T-cell (primary cell): ENCODE measurements at places on chromosomes 13 and 19. TPM values are rescaled to one million over a fixed set of nuclear protein-coding genes. Genes with fewer than 3 reads are reported as not detected.
A peak's percentile ranks its signal among the peaks of the same experiment; 100 is the strongest.

The SULT2A1 gene
- not detected for total RNA-seq

The WASF3 gene
- 0.15 TPM for total RNA-seq

DNA sequence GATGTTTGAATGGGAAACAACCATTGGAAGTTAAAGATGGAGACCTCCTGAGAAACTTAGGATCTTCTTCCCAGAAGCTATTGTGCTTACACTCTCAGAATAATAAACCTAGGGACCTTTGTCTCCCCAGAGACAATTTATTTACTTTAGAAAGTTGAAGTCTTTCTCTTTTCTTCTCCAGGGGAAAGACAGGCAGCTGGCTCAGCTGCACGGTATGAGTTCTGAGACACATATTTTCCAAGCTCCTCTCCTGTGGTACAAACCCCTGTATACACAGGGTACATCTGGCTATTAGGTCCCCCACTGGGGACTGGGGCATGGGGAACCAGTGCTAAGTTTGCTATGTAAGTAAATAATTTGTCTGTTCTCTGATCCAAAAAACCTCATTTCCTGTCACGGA is 67.5 kb upstream of the POSTN start:
- no peak for DNase-seq

DNA sequence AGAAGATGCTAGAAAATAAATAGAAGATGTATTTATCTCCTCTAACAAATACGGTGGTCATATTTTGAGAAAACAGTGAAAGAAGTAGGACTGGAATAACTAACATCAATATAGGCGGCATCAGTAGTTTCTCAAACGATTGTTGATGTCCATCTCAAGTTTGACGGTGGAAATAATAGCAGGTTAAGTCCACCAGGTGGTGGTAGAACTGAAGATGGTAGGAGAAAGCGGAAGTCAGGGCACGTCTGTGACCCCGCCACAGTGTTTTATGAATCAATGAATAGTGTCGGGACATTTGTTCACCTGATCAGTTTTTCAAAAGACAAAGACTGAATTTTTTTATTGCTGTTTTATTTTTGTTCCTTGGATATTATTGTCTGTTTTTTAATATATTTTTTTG is 706.4 kb upstream of the SLC10A2 start:
- no peak for DNase-seq

The FUT6 gene
- not detected for total RNA-seq

- no peak for DNase-seq
Measured at GRCh38 chr13:25607096-25607495, 235.3 kb downstream of the ATP8A2 start.

The AZU1 gene
- total RNA-seq = 0.30 TPM

- no peak for DNase-seq
Measured at GRCh38 chr19:17951990-17952976, 14.6 kb upstream of the KCNN1 start.

The FBXO27 gene
- 0.69 TPM for total RNA-seq

DNA sequence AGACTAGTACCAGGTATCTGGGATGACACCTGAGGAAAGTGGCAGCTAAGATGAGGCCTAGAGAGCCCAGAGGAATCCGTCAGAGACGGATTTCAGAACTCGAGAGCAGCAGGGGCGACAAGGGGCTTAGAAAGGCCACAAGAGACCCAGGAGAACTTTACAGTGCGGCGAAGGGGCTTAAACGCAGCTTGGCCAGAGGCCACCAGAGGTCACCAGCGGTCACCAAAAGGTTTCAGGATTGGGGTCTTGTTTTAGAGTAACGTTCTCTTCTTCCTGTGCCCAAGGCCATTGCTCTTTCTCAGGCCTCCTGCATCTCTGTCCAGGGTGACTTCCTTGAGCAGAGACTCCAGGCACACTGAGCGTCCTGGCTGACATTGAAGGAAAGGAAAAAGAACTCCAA is 2.2 kb downstream of the ZSCAN22 start:
- DNase-seq = no peak

DNA sequence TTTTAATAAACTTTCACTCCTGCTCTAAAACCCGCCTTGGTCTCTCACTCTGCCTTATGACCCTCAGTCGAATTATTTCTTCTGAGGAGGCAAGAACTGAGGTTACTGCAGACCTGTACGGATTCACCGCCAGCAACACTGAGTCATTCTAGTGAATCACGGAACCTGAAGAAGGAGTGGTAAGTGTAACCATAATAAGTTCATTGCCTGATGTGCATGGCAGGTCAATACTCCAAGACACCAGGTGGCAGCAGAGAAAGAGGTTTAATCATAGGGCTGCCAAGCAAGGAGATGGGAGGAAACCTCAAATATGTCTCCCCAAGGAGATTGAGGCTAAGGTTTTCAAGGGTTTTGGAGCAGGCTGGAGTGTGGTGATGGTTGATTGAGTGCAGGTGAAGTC is 204.3 kb upstream of the IPO5 start:
- no peak for DNase-seq

The IL11 gene
- not detected for total RNA-seq

The NLRP12 gene
- total RNA-seq = not detected

DNA sequence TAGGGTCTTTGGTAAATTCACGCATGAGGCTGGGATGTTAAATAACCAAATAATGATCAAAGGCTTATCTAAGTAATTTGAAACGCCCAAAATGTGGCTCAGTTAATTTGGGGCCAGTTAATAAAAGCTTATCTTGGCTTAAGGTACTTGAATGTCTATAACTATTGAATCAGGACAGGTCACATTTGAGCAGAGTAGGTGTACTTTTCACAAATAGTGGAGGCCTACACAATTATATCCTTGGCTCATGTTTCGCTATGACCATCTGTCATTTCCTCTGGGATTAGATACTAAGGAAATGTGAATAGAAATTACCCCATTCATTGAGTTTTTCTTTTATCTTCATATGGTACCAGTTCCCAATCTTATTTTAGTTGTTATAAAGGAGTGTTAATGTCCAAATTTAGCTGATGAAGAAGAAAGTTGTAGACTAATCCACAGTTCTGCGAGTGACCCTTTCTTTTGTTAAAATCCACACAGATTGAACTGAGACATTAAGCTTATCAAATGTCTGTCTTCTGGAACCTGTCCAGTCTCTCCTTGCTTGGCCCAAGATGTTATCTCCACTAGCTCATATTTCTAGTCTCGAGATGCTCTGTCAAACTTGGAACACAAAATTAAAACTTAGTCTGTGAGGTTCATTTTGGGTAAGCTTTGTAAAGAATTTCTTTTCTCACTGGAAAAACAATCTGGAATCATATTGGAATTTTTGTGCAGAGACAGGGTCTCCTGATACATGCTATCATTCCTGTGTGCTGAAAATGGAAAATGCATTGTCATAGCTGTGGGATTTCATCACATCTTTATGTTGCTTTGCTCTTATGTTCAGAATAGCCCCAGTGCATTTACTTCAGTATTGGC is 31.0 kb downstream of the SLAIN1 start:
- no peak for DNase-seq

The KCNRG gene
- 1.4 TPM for total RNA-seq

The METTL21C gene
- total RNA-seq = not detected

The RFPL4AL1 gene
- total RNA-seq = not detected

DNA sequence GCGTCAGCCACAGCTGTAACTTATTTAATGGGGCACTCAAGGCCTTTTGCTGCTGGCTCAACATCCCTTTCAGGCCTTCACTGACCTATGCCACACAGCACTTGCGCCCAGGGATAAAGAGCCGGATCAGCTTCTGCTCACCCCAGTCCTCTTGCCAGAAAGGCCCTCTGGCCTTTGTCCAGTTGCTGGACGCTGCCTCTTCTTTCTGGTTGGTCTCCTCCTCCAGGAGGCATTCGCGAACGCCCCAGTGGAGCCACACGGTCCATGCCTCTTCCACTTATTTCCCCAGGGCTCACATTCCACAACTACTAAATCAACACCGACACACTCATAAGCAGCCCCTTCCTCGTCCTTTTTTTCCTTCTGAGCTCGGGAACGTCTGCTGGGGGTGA is 3.7 kb upstream of the ZNF329 start:
- DNase-seq = no peak

- DNase-seq = no peak
Measured at GRCh38 chr13:25171170-25171516, 945 bp downstream of the AMER2 start.

DNA sequence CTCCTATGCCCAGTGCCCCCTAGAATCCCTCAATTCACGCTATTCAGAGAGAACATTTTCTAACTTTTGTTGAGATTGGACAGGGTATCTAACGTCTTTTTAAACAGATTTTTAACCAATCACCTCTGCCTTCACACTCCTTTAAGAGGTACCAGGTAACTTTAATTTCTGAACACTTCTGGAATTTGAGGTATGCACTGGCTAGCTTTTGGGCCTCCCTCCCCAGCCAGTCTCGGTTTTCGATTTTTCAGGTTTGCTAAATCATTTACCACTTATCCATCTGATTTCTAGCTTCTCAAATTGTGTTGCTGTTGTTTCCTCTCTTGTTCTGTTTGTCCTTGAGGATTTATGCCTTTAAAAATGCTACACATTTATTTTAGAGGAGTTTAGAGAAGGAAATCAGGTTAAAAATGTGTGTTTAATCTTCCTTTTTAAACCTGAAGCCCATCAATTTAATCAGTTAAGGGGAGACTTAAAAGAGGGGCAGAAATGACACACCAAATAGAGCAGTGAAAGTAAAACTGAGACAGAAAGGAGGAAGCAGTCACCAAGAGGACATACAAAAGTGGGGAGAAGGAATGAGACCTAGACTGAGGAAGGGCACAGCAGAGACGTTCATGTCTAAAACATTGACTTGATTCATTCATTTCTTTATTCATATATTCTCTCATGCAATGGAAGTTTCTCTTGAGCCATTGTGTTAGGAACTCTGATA is 139.6 kb upstream of the HTR2A start:
- no peak for DNase-seq

The CBARP gene
- 0.08 TPM for total RNA-seq

DNA sequence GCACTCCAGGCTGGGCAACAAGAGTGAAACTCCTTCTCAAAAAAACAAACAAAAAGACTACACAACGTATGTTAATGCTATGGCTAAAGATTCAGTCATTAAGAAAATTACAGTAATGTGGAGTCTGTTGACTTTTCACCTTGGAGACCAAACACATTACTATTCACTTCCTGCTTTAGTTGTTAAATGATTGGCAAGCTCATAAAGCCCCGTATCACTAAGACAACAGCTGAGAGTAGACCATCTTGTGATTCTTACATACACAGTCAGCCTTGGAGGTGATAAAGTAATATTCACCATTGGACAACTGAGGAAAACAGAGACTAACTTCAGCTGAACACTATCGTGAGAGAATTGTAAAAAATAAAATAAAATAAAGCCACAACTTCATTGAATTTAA is 86.5 kb downstream of the KCTD12 start:
- no peak for DNase-seq

DNA sequence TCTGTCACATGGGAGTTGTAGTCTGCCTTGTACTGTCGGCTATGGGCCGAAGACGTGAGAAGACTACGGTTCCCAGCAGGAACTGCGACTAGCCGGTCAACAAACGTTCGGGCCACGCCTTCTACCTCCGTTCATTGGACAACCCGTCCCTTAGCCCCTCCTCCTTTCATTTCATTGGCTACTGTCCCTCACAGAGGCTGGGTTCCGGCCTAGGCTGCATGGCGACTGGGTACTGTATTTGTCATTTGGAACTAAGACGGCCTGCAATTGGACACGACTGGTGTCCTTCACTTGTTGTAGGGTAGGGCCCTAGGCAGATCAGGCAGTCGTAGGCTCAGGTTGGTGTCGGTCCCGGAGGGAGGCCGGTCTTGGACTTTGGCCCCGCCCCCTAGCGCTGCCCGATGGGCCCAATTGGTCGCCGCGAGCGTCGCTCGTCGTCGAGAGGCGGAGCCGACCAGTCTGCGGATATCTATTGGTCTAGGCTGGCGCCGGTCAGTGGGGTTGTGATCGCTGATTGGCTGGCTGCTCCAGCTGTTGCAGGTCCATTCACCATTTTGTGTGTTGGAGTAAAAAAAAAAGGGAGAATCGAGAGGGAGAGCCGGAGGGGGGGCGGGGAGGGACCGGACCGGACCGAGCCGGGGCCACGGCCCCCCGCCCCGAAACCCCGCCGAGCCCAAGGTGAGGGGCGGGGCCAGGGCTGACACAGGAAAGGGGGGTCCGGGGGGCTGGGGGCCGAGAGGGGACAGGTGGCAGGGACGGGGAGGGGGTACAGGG is at the start of gene CIC:
Gene CIC, plus strand, starts transcription at position 549 of the 774 bp plus-strand sequence. CDS start 2,532 bp downstream, outside the sequence.
- peak; percentile 99 for DNase-seq

The CEACAM1 gene
- total RNA-seq = 2.4 TPM

The CPB2 gene
- 0.13 TPM for total RNA-seq

DNA sequence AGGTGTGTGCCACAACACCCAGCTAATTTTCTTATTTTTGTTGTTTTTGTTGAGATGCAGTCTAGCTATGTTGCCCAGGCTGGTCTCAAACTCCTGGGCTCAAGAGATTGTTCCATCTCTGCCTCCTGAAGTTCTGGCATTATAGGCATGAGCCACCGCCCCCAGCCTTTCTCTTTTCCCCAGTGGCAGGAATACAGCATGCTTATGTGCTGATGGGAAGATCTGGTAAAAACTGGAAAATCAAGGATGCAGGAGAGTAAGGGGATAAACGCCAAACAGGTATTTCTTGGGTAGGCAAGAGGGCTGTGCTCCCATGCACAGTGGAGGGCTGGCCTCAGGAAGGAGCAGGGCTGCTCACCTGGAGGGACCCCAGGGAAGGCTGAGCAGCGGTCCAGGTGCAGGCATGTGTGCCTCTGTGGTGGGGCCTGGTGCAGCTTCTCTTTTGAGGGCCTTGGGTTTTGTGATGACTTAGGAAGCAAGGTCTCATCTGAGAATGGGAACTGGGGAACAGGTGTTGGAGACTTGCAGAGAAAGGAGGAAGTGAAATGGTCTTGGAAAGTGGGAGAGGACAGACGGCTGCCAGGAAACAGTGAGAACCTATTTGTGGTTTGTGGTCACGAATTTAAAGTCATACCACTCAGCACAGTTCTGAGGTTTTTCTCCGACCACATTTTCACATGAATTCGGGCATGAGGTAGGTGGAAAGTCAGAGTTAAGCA is 106.5 kb downstream of the TEX26 start:
- no peak for DNase-seq

GRCh38 chr13:92346046-92346445 is 880.6 kb upstream of the GPC6 start:
- DNase-seq = no peak

DNA sequence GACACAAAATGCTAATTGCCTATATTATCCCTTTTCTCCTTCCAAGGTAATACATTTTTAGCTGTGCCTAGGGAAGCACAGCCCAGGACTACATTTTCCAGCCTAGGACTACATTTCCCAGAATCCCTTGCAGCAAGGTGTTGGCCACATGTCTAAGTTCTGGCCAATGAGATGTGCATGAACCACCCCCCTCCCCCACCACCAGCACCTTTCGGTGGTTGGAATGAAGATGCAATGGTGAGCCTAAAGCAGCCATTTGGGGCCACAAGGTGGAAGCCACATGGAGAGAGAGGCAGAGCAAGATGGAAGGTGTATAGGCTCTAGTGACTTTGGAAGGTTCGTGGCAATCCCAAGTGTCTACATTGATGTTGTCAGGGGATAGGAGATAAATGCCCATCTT is 16.2 kb downstream of the UNC13A start:
- DNase-seq = no peak

The SOX1 gene
- not detected for total RNA-seq

The SELENOV gene
- total RNA-seq = not detected

The ZNF253 gene
- 27.9 TPM for total RNA-seq

- no peak for DNase-seq
Measured at GRCh38 chr19:8316351-8317125, 4.6 kb downstream of the NDUFA7 start.

- no peak for DNase-seq
Measured at GRCh38 chr19:49149652-49150105, 5.5 kb downstream of the HRC start.
